ENCODE measurements at places on chromosomes 2 and 18.

DNA sequence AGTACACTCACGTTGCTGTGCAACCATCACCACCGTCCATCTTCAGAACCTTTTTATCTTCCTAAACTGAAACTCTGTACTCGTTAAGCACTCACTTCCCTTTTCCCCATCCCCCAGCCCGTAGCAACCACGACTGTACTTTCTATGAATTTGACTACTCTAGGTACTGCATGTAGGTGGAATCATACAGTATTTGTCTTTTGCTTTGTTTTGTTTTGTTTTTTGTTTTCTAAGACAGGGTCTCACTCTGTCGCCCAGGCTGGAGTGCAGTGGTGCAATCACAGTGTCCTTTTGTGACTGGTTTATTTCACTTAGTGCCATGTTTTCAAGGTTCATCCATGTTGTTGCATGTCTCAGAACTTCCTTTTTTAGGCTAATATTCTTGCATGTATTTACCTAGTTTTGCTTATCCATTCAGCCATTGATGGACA lies 7.0 kb upstream of the TYMS start:
- no peak for DNase-seq

- no peak for DNase-seq
Measured at GRCh38 chr2:101371636-101372035, 15.7 kb downstream of the CREG2 start.

DNA sequence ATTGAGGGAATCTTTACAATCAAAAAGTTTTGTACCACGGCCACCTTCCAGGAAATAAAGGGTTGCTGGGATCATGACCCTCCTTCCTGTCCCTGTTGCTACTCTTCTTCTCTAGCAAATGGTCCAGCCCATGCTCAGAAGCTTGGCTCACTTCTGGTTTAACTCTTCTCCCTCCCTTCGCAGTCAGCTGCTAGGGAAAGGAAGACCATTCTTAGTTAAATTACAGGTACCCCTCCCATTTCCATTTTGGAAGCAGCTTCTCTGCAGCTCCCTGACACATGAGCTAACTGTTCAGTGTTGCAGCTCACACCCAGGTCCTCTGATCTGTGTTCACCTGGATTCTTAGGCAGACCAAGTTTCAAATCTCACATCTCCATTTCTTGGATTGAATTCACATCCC lies 100.3 kb downstream of the DOCK10 start:
- DNase-seq = no peak

GRCh38 chr2:105399207-105399861 lies 483 bp upstream of the FHL2 start:
- no peak for DNase-seq

DNA sequence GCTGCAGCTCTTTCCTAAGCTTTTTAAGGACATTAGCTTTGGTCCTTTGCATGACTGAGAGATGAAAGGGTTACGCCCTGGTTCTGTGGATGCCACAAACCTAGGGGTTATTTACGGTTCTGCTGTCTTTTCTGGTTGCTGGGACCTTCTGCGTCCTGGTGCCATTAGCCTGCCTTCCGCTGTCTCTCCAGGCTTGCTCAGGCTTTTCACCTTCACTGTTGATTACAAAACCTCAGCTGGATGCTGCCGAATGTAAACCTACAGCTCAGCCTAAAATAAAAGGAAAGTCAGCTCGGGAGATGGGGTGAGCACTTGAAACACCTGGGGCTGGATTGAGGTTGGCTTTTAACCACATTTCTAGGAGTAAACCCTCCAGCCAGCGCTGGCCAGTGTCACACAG lies 130.9 kb upstream of the ARHGAP28 start:
- DNase-seq = no peak

GRCh38 chr2:159375241-159375640 lies 88.7 kb upstream of the WDSUB1 start:
- no peak for DNase-seq

- no peak for DNase-seq
Measured at GRCh38 chr2:42118754-42119569, 50.2 kb upstream of the EML4 start.

GRCh38 chr2:66073172-66073571 lies 361.8 kb upstream of the MEIS1 start:
- DNase-seq = no peak

DNA sequence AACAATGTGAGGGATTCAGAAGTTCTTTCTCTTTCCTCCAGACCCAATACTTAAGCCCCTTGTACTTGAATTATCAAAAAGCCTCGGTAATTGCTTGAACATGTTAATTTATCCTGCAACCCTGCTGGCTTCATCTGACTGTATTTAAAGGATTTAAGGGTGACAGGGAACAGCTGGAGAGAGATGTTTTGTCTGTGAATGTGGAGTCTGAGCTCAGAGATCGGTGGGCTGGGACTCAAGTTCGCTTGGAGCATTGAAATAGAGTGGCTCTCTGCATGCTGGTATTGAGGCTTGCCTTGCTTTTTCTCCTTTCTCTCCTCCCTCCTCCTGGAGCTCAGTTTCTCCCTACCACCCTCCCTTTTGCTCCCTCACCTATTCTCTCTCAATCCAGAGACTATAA lies 73.6 kb downstream of the BOD1L2 start:
- no peak for DNase-seq

GRCh38 chr18:10239103-10239502 lies 215.3 kb upstream of the APCDD1 start:
- no peak for DNase-seq

DNA sequence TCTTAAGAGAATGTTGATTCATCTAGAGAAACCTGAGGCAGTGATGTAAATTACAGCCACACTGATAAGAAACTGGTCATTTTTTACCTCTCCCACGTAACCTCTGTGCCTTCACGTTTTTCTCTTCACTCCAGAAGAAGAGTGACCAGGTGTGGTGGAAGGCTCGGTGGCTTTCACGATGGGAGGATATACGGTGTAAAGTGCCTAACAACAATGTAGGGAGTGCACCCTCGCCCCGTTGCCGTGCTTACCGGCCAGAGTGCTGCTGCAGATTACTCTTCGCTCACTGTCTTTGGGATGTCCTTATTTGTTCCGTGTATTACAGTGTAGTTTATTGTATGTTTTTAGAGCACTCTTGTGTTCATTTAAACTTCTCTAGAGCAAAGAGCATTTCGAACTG lies 46.5 kb downstream of the NCK2 start:
- no peak for DNase-seq

DNA sequence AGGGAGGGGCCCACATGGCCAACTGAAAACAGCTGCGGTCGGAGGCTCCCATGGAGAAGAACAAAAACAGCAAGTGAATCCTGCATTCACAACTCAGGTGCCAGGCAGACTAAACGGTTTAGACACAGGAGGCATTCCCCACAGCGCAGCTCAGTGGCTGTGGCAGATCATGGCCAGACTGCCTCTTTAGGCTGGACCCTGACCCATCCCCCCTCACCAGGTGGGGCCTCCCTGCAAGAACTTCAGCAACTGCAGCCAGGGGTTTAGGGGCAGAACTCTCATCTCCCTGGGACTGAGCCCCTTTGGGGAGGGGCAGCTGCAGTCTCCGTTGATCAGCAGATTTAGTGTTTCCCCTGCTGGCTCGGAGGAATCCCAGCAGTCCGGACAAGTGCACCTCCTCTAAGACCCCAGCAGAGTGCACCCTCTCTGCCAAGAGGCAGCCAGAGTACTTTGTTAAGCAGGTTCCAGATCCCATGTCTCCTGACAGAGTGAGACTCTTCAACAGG lies 346.7 kb downstream of the SS18 start:
- no peak for DNase-seq

DNA sequence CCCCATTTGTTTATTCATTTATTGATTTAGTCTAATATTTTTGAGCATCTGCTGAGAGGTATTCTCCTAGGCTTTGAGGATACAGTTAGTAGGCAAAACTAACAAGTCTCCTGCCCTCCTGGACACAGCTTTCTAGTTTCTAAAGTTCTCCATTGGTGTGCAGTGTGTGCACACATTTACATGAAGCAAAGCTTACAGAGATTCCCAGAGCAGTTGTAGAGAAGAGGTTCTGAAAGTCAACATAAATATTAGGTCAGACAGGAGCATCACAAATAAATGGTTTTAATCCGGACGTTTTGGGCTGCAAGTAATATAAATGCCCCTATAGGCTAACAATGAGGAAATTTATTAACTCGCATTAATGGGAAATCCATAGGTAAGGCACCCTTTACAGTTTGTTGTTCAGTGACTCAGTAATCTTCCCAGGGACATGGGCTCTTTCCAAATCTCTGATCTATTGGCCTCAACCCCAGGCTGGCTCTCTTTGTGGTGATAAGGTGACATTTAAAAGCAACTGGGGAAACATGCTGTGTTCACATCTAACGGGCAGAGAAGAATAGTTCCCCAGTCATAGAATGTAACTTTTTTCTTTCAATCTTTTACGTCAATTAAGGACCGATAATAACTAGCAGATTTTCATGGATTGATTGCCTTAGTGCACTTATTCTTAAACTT lies 407.2 kb downstream of the PTPRM start:
- DNase-seq = no peak

GRCh38 chr2:165357758-165358157 lies 111.7 kb upstream of the CSRNP3 start:
- DNase-seq = no peak

GRCh38 chr2:27739058-27739373 lies 32.5 kb upstream of the MRPL33 start:
- DNase-seq = no peak

GRCh38 chr2:1016500-1016899 lies 65.9 kb downstream of the SNTG2 start:
- DNase-seq = no peak

DNA sequence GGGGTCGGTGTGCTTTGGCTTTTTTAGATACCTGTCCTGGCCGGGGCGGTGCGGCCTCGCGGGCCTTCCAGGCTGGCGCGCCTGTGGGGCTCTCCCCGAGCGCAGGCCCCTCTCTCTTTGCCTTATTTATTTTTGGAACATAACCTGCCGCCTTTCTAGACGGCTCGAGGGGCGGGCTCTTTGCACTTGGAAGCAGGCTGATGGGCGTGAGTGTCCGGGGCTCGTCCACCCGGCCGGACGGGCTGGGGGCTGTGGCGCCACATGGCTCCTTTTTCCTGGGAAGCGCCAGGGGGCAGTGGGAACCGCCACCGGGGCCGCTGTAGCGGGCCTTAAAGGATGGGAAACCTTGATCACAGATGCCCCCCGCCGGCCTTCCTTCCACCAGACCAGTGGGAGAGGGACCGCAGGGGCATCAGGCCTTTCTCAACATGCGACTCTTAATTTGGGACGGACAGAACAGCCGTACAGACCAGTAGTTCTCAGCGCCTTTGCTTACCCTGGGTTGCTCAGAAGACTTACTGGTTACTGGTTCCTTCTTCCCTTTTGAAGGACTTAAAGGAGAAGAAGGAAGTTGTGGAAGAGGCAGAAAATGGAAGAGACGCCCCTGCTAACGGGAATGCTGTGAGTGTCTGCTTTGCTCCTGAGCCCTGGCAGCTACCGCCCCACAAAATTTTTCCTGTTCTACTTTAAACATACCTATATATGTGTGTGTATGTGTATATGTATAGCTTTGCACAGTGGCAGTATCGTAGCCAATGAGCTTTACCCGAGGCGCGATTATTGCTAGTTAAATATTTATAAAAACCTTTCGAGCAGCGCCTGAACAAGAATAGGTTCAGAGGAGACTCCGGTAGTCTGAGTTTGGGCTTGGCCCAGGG lies 2.7 kb downstream of the PTMA start:
- no peak for DNase-seq

DNA sequence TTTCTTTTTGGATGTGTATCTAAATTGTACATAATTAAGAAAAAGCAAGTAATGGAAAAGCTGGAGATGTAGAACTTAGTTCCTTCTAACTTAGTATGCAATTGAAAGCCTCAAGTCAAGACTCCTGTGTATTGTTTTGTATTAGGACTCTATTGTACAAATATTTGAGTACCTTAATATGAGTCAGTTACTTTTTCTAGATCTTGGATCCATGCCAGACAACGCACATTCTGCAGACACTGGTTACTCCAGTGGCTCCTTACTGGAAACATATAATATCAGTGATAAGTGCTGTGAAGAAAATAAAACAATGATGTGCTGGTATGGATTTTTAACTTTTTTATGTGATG lies 1.5 kb downstream of the SLC39A10 start:
- DNase-seq = no peak

Data from NCI-H2081 treated with DMSO at 0.1 percent for 48 hours (cell line).